Stimulated activated CD8-positive, alpha-beta memory T cell treated with anti-CD3 and anti-CD28 coated beads, Interleukin-4, amount 100 ng/mL, for 48 hours (primary cell): ENCODE measurements at places on chromosomes 2 and 18.

- no peak for DNase-seq
These were observed 19.0 kb upstream of the KLF7 start for GRCh38 chr2:207184768-207185167.

- DNase-seq: no peak
These were observed 539.9 kb downstream of the NR4A2 start for GRCh38 chr2:155792666-155793065.

GRCh38 chr2:232563580-232563979 lies 13.1 kb downstream of the EIF4E2 start:
- DNase-seq: no peak

GRCh38 chr2:203340791-203341487 lies 12.7 kb downstream of the ABI2 start:
- DNase-seq: no peak

- no peak for DNase-seq
These were observed 4.3 kb downstream of the DSG4 start for GRCh38 chr18:31380912-31381311.

DNA sequence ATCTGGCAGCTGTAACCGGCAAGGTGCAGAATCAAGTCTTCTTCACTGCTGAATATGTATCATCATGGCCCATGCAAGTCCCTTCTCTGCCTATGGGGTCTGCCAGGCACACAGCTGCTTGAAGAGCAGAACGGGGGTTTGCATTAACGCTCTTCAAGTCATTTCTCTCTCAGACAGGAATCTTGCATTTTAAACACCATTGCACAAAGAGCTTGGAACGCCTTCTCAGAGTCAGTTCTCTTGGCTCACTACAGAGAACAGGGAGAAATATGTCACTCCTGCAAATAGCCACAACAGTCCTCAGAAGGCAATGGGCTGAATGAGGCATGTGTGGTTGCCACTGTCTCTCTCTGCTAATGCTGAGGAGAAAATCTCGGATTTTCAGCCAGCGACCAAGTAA lies 2173.5 kb upstream of the PIK3C3 start:
- no peak for DNase-seq

- no peak for DNase-seq
These were observed 18.1 kb downstream of the ZNF516 start for GRCh38 chr18:76476665-76477561.

DNA sequence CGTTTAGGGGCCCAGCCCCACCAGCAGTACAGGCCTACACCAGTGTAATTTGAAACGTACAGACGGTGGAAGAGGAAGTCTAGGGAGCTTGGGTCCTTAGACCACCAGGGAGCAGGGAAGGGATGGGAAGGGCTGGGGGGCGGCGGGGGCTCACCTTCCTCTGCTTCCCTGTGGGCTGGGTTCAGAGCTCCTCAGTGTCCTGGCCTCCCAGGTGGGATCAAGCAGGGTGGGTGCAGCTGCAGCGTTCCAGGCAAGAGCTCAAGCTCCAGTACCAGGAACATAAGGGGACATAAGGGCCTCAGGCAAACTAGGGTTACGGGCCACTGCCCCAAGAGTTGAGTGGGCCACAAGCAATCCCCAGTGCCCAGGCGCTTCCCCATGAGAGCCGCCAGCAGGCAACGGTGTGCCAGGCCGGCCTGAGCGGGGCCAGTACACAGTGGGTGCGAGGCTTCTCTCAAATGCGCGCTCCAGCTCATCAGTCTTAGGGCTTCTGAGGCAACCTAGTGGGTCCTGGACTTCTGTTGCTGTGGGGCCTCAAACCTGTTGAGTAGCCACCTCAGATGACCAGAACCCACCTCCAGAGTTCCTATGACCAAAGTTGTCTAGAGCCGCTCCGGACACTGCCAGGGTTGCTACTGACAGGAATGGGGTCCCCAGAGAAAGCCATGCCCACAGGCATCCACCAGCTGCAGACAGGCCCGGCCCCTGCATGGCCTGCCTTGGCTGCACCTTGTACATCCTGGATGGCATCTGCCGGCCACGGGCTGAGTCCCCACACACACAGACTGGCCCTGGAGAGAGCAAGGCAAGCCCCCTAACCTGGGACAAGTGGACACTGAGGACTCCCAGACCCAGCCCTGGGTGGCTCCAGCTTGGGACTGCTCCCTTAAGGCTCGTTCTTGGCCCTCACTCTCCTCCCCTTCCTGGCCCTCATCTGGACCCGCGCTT lies 5.2 kb downstream of the ANKRD23 start:
- no peak for DNase-seq

- no peak for DNase-seq
These were observed 151.7 kb upstream of the NOSTRIN start for GRCh38 chr2:168650781-168651180.
